Cardiac fibroblast (primary cell): ENCODE measurements at places on chromosomes 13 and 19.

GRCh38 chr13:39189778-39190177 lies 151.5 kb downstream of the NHLRC3 start:
- no peak for DNase-seq

- no peak for DNase-seq
These were observed 2.2 kb downstream of the CEACAM19 start for GRCh38 chr19:44673510-44673909.

DNA sequence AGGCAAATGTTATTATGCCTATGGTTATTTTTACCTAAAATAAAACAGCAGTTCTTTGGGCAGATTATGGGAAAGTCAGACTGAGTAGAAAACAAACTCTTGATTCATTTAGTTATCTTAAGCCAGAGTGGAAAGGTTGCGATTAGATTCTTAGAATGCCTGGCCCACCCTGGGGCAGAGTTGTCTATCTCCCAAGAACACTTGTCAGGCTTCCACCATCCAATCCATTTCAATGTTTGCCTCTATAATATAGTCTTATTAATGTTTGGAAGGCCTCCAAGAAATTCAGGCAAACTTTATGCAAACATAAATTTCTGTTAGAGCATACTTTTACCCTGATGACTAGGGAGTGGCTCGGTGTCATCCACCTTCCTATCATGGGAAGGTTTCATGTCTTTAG lies 207.0 kb downstream of the SLITRK6 start:
- DNase-seq, result no peak

GRCh38 chr19:42216653-42217519 lies 591 bp downstream of the DEDD2 start:
- DNase-seq, result no peak

GRCh38 chr13:26230703-26231102 lies 8.6 kb upstream of the RNF6 start:
- DNase-seq, result no peak

DNA sequence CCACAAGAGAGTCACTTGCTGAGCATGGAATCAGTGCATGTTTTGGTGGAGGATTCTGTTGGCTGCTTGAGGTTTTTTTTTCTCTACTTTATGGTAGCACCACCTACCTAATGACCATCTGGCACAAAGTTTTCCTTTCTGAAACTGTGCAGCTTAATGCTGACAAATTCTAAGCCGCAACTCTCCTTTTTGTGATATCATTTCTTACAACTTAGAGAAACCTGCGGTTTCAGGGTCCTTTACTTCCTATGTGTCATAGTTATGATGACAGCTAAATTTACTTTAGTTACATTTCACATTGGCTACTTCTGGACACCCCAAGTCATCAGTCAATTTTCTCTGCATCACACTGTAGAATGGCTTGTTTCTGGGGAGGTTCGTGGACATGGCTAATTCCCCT lies 115.4 kb upstream of the TMTC4 start:
- no peak for DNase-seq

DNA sequence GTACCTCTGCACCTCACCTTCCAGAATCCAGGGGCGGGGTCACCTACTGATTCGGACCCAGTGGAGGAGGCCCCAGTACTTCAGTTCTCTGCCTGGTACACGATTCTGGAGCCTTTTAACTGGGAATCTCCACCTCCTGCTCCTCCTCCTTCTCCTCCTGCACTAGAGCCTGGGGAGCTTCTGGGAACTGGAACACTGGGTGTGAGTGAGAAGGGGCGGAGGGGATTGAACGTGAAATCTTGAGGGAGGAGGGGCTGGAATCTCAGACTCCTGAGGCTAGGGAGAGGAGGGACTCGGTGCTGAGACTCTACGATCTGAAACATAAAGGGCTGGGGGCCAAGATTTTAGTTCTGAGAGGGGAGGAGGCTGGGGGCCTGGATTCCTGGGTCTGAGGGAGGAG lies at the start of gene KLK8:
TSS of gene KLK8 (minus strand) at position 90 of the 400 bp plus-strand sequence. CDS start 437 bp downstream, outside the sequence.
- no peak for DNase-seq

DNA sequence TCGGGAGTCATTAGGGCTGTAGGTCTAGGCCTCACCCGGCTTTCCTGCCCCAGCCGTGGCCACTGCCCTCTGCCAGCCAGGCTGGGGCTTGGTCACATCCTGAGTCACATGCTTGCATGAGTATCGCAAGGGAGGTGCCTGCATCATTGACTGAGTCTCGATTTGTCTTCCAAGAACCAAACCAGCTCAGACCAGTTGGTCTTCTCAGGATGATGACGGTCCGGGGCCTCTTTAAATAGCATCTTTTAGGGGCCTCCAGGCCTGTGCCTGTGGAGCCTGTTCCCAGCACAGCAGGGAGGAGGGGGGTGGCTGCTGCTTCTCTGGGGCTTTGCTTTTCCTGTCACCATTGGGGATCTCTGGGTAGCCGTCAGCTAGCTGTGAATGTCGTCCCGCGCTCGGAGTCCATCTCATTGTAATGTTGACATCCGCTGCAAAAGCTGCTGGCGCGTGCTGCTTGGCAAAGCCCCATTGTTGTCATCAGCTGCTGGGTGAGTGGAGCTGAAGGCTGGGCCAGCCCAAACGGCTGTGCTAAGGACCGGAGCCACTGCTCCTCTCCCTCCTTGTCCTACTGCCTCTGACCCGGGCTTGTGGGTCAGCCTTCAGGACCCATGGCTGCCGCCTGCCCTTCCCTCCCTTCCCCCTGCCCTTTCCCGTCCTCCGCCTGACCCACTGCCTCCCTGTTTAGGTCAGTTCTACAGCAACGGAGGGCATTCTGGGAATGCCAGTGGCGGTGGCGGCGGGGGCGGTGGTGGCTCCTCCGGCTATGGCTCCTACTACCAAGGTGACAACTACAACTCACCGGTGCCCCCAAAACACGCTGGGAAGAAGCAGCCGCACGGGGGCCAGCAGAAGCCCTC lies 14.3 kb upstream of the QTRT1 start:
- peak; percentile 21 for DNase-seq

DNA sequence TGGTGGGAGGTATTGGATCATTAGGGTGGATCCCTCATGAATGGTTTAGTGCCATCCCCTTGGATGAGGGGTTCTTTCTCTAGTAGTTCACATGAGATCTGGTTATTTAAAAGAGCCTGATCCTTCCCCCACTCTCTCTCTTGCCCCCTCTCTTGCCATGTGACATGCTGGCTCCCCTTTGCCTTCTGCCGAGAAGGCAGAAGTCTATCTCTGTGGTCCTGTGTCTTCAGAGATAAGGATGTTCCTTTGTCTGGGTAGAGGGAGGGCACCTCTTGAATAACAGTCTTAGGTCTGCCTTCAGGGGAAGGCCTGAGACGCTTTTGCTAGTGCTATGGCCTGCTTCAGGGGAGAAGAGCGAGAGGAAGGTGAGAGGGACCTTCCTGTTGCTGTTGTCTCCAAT lies 2.0 kb upstream of the ZDHHC20 start:
- DNase-seq, result no peak

DNA sequence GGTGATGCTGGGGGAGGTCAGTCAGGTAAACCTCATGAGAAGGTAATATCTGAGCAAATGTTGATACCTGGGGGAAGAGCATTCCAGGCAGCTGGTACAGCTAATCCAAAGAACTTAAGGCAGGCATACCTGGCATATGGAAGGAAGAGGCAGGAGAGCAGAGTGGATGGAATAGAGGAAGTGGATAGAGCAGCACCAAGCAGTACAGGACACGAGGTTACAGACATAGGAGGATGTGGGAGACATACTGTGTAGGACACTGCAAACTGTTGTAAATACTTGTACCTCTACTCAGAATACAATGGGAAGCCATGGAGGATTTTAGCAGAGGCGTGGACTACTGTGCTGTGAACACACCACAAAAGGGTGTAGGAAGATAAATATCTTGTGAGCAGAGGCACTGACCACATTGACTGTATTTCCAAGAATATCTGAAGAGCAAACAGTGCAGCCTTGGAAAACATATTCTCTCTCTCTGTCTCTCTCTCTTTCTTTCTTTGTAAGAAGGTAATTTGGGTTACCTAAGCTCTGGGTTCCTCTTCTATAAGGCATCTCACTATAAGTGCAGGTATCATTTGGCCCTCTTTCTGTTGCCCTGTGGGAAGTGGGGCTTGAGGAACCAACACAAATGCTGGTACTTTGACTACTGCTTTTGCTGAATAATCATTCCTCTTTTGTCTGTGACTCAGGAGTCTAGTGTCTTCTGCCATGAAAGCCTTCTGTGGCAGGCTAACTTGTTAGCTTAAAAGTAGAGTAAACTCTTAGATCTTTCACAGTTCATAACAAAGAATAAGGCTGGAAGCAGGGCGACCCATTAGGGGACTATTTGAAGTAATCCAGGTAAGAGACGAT lies 238.0 kb downstream of the VWA8 start:
- no peak for DNase-seq

DNA sequence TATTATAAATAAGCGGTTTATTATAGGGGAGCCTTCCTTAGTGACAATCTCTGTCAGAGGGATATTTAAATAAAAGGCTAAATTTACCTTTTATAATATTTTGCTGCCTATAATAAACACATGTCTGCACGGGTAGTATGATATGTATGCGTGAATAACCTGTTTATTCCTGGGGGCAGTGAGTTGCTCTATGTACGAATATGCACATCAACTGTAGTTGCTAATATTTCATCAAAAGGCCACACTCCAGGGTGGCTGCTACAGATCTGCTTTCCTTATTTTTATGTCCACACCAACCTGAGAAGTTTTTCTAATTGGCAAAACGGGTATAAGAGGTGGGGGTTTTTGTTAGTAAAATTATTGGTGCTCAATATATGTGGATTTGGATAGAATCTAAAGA lies 192.0 kb downstream of the LHFPL6 start:
- no peak for DNase-seq

- DNase-seq, result no peak
These were observed 1.9 kb downstream of the SLITRK6 start for GRCh38 chr13:85797311-85797710.

GRCh38 chr19:56858026-56858425 lies 17.5 kb upstream of the PEG3 start:
- no peak for DNase-seq

- peak; percentile 93 for DNase-seq
These were observed 10.3 kb downstream of the EHD2 start for GRCh38 chr19:47723581-47723940.

- no peak for DNase-seq
These were observed 10.1 kb upstream of the SHD start for GRCh38 chr19:4268816-4269430.

DNA sequence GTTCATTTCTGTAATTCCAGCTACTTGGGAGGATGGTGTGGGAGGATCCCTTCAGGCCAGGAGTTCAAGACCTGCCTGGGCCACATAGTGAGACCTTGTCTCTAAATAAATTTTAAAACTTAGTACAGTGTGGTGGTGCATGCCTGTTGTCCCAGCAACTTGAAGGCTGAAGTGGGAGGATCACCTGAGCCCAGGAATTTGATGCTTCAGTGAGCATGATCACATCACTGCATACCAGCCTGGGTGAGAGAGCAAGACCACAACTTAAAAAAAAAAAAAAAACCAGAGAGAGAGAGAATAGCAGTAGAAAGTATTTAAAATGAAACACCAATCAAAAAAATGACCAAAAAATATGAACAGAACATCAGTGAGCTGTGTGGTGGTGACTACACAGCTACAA lies 7.1 kb upstream of the ZNF823 start:
- DNase-seq, result no peak

GRCh38 chr13:38518328-38518727 lies 168.5 kb upstream of the FREM2 start:
- no peak for DNase-seq

GRCh38 chr19:14375055-14375581 lies 6.1 kb upstream of the ADGRE5 start:
- no peak for DNase-seq

GRCh38 chr13:50382951-50383350 lies 367.7 kb downstream of the KCNRG start:
- no peak for DNase-seq
